ENCODE measurements at places on chromosomes 3 and 15.

DNA sequence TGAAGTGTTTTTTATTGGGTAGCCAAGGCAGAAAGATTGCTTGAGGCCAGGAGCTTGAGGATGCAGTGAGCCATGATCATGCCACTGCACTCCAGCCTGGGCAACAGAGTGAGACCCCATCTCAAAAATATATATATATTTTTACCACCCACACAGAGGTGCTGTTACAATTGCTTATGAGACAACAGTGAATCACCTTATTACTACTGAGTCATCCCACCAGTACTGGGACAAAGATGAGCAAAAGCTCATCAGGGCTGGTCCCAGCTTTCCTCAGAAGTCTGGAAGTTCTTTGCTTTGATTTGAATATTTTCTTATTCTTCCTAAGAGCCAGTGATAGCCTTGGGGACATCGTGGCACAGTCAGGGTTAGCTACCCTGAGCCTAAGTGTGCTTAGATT, 207.7 kb downstream of the SOX2 start:
- DNase-seq = no peak

- DNase-seq = no peak
These were observed 265.7 kb downstream of the DIPK2A start for GRCh38 chr3:144237351-144237750.

GRCh38 chr3:39404943-39405686, 1.4 kb upstream of the RPSA start:
- DNase-seq = no peak

- DNase-seq = no peak
These were observed 293.0 kb upstream of the TRIM42 start for GRCh38 chr3:140384876-140385275.

- DNase-seq = no peak
These were observed 163.1 kb downstream of the ROBO1 start for GRCh38 chr3:79604681-79605080.

GRCh38 chr3:139757448-139758030, 79.8 kb upstream of the NMNAT3 start:
- DNase-seq = no peak

DNA sequence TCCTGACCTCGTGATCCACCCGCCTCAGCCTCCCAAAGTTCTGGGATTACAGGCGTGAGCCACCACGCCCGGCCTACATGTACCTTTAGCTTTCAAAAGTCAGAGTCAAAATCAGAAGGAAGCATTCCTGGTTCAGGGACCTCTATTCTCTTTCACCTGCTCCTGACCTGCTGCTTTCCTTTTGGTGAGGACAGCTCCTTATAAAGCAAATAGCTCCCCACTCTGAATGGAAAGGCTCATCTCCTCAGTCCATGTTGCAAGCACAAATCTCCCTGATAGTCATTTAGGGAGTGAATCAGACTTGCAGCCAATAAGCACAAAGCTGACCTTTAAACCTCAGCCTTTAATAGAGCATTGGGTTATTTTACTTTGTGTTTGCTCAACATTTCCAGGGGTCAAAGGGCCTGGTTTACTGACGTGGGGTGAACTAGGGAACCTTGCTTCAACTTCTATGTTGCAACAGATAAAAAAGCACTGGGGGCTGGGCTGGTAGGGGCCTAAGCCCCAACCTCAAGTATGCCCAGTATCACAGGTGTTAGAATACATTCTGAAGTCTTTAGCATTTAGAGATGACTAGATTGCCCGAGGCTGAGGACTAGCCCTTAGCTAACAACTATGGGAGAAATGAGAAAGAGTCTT, 43.1 kb downstream of the THRB start:
- no peak for DNase-seq

DNA sequence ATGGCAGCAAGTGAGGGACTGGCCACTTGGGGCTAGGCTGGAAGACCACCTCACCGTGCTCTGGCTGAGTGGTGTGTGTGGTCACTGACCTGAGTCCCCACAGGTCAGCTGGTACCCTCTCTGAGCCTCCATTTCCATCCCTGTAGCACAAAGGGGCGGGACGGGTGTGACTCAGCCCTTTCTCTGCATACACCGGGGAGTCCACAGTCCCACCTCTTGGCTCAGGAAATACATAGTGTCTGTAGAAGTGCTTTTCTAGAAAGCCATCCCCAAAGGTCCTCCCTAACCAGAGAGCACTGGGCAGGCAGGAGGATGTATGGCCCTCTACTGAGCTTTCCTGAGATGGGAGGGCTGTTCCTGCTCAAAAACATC, 27.2 kb downstream of the WNT7A start:
- DNase-seq = peak; percentile 22
